ENCODE measurements at places on chromosomes 1 and 21.

- DNase-seq, result no peak
Observed at GRCh38 chr1:113247355-113247754, 143.0 kb upstream of the MAGI3 start.

DNA sequence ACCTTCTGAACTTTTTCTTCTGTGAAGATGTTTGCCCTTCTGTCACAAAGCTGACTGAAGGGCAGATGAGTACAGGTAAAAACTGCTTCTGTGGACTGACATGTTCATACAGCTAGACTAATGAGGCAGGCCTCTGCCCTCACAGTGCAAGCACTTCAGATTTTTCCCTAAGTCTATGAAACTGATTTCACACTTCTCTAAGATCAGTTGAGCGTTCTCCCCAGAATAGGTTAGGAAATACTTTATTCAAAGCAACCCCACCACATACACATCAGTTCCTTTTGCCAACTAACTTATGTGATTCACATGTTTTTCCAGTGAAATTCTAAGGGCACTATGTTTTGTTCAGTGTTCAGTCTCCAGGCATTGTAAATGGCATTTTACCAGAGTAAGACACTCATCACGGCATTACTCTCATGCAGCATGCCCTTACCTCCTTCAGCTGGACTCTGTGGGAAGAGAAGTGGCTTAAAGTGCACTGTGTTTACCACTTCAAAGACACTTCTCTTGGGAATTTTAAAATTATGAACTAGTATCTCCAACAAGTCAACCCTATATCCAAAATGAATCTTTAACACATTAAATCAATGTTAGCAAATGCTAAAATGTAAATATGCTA lies 5.4 kb upstream of the PSMG1 start:
- peak; percentile 64 for DNase-seq

DNA sequence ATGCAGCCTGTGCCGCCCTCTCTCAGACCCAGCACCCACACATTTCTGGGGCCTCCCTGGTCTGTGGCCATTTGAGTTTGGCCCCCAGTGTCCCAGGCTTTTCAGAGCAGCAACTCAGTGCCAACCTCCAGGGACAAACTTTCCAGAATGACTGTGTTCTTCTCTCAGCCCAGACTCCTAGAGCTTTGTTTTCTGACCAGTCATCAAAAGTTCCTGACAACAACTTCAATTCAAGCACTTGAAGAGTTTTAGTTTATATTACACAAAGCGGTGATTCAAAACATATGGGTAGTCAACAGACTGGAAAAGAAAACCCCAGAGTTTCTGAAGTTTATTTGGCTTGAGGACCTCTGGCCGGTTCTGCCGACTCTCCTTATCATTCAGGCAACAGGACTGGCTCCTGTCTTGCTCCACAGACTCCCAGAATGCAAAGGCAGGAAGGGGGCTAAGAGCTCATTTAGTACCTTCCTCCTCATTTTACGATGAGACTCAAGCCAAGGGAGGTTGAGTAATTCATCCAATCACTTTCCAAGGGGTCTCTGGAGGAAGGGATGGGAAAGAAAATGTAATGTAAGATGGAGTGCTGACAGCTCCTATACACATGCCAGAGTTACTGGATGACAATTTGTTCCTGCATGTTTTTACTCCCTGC lies 27.0 kb upstream of the TIAM1 start:
- no peak for DNase-seq

GRCh38 chr1:165315481-165315880 lies 41.0 kb downstream of the LMX1A start:
- no peak for DNase-seq

- DNase-seq, result peak; percentile 73
Observed at GRCh38 chr21:42317341-42317741, 2.1 kb upstream of the TFF3 start.

- no peak for DNase-seq
Observed at GRCh38 chr1:1117469-1117831, 1.6 kb upstream of the C1orf159 start.

- no peak for DNase-seq
Observed at GRCh38 chr1:109894823-109895719, 15.6 kb upstream of the CSF1 start.

GRCh38 chr1:47449822-47450552 lies 12.1 kb downstream of the FOXD2 start:
- no peak for DNase-seq

DNA sequence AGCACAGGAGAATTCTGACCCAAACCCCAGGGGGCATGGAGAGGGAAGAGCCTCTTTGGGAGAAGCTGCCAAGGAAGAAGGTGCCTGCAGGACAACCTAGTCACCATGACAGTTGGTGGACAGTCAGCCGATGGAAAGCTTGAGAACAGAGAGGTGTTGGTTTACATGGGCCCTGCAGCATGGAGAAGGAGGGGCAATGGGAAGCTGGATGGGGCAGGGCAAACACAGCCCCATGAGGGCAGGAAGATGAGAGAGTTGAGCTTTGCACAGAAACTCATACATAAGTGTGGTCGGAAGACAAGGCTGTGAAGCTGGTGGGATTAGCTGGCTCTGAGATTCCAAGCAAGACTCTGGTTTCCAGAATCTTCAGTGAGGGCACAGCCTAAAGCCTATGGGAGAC lies 6.6 kb upstream of the SLC5A9 start:
- DNase-seq, result no peak

GRCh38 chr1:22776035-22776613 lies 65.5 kb downstream of the EPHB2 start:
- DNase-seq, result no peak

- DNase-seq, result no peak
Observed at GRCh38 chr1:205767248-205767647, 8.0 kb downstream of the RAB29 start.

DNA sequence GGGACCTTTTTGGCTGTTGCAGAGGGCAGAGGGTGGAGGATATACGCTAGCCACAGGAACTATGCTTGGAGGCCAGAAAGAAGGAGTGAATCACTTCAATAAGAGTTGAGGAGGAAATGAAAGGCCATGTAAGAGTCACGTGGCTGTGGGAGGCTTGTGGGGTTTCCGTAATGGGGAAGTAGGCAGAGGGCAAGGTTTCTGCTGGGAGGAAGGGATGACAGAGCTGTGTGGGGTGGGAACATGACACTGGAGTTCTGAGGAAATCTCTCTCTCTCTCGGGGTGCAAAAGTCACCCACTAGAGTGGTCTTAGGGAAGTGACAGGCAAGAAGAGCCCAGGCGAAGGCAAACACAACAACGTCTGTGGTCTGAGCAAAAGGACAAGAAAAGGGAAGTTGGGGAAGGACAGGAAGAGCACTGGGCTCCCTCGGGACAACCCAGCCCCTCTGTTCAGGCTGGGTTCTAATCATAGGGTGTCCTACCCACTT lies 3.9 kb upstream of the CD1C start:
- DNase-seq, result no peak

- DNase-seq, result no peak
Observed at GRCh38 chr1:116721451-116722007, 32.7 kb upstream of the CD2 start.

DNA sequence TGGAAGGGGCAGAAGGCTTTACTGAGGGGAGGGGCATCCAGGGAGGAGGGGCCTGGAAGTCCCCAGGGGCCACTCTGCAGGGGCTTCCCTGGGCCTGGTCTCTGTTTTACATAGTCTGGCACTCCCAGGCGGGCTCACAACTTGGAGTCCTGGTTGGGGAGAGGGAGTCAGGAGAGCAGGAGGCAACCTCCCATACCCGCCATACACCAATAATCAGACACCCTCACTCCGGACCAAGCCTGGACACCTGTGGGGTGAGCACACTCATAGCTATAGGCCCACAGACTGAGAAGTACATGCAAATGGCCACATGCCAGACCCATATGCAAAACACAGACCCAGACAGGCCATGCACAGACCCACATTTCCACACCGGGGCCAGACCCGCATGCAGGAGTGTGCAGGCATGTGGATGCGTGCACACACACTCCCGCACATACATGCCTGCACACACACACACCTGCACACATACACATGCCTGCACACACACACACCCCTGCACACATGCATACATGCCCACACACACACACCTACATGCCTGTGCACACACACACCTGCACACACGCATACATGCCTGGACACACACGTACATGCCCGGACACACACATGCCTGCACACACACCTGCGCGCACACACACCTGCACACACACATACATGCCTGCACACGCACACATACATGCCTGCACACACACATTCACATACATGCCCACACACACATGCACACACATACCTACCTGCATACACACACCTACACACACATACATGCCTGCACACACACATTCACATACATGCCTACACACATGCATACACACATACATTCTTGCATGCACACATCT lies 89.5 kb upstream of the RUNX3 start:
- DNase-seq, result no peak

- DNase-seq, result no peak
Observed at GRCh38 chr1:15171271-15171908, 17.8 kb downstream of the TMEM51 start.

DNA sequence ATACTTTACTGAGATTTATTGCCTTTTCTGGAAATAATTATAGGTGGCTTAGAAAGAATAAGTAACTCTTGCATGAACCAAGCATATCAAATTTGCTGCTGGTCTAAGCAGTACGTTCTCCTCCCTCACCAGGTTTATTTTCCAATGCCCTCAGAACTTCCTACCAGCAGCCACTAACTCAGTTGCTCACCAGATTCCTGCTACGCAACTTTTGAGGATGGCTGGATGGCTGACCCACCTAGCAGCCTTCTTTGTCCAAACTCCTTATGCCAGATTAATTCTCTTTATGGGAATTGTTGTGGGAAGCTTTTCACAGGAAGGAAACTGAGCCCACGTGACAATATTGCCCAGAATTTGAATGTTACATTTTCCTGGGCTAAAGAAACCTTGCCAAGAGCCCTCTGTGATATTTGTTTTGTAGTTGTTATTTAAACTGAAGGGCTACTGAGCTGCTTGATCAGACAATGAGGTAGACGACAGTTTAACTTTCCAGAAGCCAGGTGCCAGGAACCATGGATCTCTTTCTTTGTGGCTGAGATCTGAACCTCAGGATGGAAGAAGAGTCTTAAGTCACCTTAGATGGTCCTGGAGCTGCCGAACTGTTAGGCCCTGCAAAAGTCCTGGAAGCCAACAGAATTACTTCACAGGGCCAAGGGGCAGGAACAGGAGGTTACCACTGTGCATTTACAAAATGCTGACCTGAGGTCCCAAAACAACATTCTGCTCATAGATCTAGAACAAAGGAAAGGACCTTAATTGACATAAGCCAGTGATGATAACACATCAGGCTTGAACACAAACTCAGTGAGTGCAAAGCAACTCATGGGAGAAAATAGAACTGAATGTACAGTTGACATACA lies 85.5 kb upstream of the ATP1A1 start:
- DNase-seq, result no peak

GRCh38 chr1:76055987-76056386 lies 18.6 kb upstream of the ST6GALNAC3 start:
- DNase-seq, result no peak

DNA sequence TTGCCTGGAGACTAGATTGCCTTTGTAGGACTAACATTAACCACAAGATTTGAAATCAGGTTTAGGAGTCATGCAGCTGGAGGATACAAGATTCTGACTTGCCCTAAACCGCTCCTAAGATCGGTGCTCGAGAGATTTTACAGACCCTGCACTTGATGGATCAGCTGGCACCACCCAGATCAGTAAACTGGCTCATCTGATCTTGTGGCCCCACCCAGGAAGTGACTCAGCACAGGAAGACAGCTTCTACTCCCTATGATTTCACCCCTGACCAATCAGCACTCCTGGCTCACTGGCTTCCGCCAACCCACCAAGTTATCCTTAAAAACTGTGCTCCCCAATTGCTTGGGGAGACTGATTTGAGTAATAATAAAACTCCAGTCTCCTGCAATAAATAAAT lies 876 bp upstream of the CATSPERE start:
- no peak for DNase-seq

- DNase-seq, result no peak
Observed at GRCh38 chr1:116737020-116737854, 17.0 kb upstream of the CD2 start.

GRCh38 chr1:76294482-76295194 lies 220.1 kb downstream of the ST6GALNAC3 start:
- no peak for DNase-seq
